ENCODE measurements at places on chromosomes 13 and 19.

DNA sequence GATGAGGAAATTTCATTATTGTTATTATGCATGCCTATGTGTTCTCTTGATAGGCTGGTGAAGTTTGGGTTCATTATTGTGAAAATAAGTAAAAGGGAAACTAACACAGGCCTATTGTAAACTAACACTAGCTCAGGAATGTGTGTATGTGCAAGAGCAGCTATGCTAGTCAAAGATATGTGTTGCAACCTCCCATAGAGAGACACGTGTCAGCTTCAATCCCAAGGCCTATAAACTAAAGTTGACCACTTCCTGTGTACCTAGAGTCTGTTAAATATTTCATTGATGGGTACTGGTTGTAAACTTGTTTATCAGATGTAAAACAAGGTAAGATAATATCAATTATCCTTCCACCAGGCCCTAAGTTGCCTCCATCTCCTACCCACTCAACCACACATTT lies 44.7 kb upstream of the ZNF30 start:
- DNase-seq, result no peak

DNA sequence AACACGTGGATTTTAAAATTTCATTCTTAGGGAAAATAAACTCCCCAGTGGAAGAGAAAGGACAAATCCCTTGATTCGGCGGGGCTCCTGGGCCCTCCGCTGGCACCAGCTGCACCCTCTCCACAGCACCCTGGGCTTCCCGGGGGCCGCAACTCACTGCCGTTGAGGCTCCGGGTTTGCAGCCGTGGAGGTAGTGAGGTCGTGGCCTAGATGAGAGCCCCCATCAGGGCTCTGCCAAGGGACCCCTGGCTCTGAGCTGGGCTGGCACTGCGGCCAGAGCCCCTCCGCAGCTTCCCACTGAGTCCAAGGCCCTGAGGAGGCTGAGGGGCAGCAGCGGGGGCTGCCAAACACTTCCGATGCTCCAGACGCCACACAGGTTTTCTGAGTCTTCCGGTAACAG lies 133.7 kb upstream of the MCF2L start:
- DNase-seq, result no peak

- no peak for DNase-seq
Measured at GRCh38 chr13:84566780-84567179, 684.5 kb upstream of the SLITRK1 start.

DNA sequence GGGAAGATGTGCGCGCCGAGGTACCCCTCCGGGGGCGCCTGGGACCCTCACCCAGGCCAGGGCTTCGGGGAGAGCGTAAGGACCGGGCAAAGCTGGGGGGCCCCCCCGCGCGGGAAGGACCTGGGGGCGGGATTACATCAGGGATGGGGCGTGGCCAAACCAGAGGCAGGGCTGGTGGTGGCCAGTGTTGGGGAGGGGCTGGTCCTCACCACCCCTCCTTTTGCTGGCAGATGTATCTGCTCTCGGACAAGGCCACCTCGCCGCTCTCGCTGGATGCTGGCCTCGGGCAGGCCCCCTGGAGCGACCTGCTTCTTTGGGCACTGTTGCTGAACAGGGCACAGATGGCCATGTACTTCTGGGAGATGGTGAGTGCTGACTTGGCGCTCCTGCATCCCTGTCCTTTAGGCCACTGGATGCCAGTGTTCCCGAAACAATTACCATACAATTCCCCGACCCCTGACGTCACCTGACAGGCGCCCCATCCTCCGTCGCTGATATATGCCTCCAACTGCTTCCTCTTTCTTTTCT lies 25.3 kb downstream of the TRPM4 start:
- DNase-seq, result no peak

- no peak for DNase-seq
Measured at GRCh38 chr19:1228161-1228957, 9.4 kb downstream of the CBARP start.

DNA sequence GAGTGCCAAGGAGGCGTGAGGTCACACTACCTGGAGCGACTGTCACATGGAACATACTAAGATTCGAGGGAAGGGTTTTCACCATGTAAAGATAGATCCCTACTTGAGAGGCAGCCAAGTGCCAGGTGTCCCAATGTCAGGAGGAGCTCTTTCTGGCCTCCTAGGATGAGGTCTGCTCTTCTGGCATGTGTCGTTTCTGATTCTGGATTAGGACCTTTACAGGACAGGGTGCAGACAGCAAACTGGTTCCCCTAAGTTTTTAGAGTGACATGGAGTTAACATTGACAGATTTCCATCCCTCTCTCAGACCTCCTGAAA lies 75.3 kb downstream of the ZNF536 start:
- DNase-seq, result no peak

- no peak for DNase-seq
Measured at GRCh38 chr13:37412241-37412921, 186.2 kb downstream of the POSTN start.

- no peak for DNase-seq
Measured at GRCh38 chr19:29695765-29696564, 19.1 kb downstream of the C19orf12 start.

DNA sequence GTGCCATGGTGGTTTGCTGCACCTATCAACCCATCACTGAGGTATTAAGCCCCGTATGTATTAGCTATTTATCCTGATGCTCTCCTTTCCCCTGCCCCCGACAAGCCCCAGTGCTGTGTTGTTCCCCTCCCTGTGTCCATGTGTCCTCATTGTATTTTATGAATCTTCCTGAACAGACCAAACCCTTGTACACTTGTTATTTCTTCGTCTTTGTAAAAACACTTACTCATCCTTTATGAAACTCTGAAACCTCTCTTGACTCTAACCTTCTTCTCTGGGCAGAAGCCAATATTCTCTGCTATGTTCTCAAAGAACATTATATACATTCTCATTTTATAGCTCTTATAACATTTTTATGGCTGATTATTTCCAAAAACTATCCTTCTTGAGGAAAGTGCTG lies 746.9 kb downstream of the EFNB2 start:
- DNase-seq, result no peak

DNA sequence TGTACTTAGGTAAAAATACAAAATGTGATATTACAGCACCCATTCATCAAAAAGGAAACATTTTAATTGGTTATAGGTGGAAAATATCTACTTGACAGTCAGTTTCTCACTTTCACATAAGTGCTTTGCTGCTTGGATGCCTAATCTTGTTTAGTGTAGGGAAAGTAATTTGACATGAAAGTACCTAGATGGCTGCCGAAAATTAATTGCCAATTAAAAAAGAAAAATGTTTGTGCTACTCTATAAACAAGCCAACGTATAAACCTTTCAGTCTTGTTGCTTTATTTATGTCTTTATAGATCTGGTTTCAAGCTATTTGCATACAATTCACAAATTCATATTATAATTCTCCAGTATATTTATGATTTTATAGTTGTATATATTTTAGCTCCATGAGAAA lies 729.9 kb downstream of the DACH1 start:
- DNase-seq, result no peak

GRCh38 chr19:13938301-13939064 lies at the start of gene PODNL1:
Gene PODNL1 (minus strand): TSS chr19:13938417. CDS start chr19:13938181, 236 bp downstream.
- DNase-seq, result peak; percentile 51

DNA sequence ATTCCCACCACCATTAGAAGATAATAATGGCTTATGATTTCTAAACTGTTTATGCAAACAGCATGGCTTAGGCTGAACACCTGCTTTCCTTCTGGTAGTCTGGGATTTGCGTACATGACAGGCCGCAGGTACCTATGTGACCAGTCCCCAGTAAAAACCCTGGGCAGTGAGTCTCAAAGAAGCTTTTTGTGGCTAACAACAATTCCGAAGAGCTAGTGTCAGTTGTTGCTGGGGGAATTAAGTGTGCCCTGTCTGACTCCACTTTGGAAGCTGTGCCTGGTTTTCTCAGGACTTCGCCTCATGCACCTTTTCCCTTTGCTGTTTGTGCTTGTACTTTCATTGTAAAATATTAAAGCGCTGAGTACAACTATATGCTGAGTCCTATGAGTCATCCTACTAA lies 250.2 kb upstream of the MIR17HG start:
- no peak for DNase-seq

- no peak for DNase-seq
Measured at GRCh38 chr19:34431681-34432402, 3.7 kb downstream of the UBA2 start.

- peak; percentile 90 for DNase-seq
Measured at GRCh38 chr13:48975101-48975855, 434 bp upstream of the FNDC3A start.

GRCh38 chr13:49459580-49459979 lies 15.5 kb downstream of the SETDB2 start:
- no peak for DNase-seq

DNA sequence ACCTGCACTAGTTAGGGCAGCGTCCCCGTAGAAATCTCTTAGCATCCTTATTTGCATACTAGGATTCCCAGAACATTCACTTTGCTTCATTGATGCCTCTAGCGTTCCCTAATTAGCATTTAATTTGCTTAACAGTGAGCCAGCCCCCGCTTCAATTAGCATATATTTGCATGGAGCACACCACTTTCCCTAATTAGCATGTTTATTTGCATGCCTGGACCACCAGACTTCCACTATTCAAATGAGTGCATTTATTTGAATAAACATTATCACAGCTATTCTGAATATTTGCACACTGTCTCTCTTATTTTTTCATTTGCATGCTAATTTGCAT lies 69.6 kb downstream of the RYR1 start:
- DNase-seq, result no peak
